CD4-positive, alpha-beta T cell treated with Interleukin-1 beta for 1 hour (primary cell): ENCODE measurements at places on chromosomes 5 and 9.

- no peak for DNase-seq
These were observed 2.3 kb downstream of the SMIM33 start for GRCh38 chr5:139473105-139473504.

DNA sequence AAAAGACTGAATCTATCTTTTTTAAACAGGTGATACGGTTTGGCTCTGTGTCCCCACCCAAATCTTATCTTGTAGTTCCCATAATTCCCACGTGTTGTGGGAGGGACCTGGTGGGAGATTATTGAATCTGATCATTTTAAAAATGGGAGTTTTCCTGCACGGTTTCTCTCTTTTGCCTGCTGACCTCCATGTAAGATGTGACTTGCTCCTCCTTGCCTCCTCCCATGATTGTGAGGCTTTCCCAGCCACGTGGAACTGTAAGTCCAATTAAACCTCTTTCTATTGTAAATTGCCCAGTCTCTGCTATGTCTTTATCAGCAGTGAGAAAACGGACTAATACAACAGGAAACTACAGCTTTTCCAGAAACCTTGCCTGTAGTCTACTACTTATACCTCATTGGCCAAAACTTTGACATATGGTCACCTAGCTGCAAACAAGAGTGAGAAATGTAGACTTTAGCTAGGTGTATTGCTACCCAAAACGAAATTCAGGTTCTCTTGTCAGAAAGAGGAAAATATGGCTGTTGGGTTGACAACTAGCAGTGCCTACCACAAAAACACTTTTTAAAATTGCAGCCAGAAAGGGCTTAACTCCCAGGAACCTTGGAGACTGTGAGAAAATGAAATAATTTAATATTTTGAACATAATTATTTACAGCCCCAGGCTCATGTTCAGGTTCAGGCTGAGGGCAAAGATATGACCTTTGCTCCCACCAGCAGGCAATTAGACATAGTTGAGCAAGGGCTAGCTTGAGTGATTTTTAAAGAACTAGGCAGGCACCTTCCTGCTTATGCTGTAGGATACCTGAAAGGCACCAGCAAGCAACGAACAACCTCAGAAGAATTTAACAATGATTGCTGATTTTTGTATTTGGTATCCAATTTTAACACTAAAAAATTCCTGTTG, 7.4 kb upstream of the AGGF1 start:
- DNase-seq, result no peak

- DNase-seq, result peak; percentile 83
These were observed 45.9 kb downstream of the PRRT1B start for GRCh38 chr9:131590907-131591844.

GRCh38 chr5:74477761-74478160, 162.8 kb downstream of the ENC1 start:
- DNase-seq, result no peak

GRCh38 chr5:32989815-32990214, 278.7 kb downstream of the NPR3 start:
- no peak for DNase-seq

DNA sequence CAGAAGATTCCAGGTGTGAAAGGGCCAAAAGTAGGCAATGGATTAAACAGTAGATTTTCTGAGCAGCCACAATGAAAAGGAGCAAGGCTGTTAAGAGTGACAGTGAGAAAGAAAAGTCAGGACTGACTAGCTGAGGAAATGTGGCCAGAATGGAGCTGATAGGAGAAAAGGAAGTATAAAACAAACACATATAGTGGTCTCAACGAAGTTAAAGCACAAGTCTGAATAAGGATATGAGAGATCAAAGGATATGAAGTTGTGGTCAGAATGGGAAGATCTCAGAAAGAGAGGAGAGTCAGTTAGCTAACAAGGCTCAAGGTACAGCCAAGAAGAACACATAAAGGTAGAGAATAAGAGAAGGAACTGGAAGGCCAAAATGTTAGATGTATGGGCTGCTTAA, 39.9 kb downstream of the FNIP1 start:
- no peak for DNase-seq

DNA sequence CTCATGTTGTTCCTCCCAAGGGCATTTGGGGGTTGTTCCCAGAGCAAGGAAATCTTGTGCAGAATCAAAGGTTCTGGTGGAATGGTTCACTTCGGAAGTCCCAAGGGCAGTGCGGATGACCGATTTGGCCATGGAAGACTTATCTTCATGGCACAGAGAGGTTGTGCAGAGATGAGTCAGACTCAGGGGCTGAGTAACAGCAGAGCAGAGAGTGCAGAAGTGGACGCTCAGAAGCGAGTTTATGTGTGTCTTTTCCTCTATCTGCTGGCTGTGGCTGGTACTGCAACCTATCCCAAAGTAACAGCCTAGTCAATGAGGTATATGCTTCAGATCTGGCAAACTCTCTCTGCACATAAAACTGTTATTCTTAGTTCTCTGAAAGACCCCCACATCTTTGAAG, 118.1 kb downstream of the DPYSL3 start:
- DNase-seq, result no peak

DNA sequence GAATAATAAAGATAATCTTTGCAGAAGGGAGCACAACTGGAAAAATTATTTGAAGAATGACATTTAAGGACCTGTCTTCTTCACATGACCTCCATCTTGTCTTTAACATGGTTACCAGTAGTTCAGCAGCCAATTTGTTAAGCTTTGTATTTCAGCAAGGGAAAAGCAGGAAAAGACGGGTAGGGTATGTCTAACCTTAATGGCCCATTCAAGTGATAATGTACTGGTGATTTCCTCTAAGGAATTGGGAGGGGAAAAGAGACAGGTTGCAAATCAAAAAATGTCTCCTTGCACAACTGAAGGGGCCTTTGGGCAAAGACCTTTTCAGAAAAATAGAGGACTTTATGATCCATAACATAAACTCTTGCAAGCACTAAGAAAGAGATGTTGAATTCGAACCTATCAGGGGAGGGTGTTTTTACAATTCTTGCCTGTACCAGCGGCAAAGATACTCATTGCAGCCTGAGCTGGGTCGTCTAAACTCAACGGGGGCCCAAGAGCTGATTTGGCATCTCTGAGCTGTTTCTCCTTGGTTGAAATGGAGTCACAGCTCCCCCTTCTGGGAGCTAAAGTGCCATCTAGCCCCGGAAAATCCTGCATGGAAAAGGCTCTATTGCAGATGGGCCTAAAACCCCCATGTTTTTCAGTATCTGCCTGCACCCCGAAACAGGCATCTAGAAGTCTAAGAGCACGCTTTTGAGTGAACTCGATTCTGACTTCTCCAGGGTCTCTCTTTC, 3.8 kb downstream of the BRINP1 start:
- DNase-seq, result no peak

DNA sequence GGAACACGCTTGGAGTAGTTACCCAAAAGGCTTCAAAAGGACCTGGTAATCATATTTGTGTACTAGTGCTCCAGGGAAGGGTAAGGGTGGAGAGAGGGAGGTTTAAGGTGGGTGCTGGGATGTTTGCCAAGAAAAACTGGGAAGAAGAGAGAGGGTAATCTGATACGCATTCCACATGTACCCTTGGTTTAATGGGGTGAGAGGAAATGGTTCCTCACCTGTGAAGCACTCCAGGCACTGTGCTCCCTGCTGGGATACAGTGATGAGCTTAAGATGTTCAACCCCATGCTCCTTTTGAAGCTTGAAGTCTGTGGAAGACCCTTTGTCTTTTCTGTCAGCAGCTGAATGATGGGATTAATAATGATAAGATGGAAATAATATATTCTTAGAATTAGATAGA, 98.4 kb downstream of the COX7C start:
- no peak for DNase-seq

DNA sequence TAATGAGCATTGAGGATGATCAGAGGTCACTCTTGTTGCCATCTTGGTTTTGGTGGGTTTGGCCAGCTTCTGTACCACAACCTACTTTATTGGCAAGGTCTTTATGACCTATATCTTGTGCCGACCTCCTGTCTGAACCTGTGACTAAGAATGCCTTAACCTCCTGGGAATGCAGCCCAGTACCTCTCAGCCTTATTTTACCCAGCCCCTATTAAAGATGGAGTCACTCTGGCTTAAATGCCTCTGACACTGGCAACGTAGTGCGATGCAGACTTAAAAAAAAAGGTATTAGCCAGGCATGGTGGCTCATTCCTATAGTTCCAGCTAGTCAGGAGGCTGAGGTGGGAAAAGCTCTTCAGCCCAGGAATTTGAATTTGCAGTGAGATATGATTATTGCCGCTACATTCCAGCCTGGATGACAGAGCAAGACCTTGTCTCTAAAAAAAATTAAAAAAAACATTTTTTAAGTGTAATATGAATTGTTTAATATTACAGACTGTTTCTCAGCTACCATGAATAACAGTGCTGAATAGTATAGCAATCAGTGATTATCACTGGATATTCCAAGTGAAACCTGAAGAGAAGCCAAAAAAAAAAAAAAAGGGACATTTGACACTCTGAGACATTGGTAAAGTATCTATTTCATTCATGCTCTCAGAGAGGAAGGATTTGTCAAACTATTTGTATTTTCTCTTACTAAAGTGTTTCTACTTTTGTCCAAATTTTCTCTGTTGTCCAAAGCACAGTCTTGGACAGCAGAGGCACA, 18.3 kb upstream of the STOM start:
- DNase-seq, result no peak

GRCh38 chr9:20289423-20290010, 332.8 kb downstream of the MLLT3 start:
- no peak for DNase-seq

DNA sequence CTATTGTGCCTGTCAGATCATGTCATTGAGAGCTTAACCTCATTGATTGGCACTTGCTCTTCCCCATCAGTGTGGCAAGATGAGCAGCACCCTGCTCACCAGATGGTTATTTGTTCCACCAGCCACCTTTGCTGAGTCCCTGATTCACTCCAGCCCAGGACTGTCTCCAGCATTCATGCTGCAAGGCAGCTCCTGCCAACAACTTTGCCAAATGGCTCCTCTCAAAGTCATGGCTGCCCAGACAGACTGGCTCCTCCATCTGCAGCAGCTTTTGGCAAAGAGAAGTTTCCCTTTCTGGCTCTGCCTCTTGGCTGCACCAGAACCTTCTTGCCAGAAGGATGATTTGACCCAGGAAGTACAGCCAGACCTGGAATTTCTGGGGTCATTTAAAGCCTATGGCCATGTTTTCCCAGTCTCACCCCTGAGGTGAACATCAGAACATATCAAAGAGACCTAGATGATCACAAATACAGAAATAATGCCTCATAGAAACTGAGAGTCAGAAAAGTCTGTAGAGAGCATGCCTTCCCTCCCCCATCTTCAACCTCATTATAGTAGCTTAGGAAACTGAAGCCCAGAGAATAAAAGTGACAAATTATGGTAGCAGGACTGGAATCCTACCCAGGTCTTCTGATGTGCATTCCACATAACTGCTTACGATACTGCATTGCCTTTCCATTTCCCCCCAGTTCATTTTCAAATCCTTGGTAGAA, 10.4 kb downstream of the PPP2R2B start:
- DNase-seq, result no peak

DNA sequence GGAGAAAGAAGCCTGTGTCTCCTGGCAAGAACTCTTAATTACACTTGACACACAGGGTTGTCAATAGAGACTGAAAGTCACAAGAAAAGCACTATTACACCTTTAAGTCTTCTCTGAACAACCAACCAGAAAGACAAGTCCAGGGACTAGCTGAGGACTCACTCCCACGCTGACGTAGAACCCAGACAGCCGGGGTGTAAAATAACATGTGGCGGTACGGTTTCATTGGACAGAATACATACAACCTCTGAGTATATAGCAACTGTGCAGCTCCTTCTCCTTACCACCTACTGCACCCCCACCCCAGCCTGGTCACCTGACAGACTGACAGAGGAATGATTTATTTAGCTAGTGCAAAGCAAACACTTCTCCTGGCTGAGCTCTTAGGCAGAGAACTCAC, 103.4 kb upstream of the RASEF start:
- DNase-seq, result no peak

DNA sequence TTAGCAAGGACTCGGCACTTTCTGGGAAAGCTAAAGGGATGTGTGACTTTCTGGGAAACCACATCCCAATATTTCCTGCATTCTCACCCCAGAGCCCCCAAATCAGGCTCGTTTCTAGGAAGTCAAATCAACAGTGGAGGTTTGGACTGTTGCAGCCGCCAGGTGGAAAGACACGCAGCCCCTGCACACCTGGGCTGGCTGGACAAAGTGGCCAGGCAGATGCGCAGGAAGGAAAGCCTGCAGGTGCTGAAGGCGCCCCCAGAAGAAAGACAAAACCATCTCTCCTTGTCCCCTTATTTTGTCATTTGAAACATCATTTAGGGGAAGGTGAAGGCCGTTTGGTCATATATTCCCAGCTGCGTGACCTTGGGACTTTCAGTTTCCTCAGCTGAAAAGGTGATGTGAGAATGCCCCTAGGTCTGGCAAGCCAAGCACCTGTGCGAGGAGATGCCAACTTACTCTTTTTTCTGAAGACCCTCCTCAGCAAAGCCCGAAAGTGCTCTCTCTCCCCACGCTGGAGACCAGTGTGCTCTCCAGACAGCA, 97.9 kb upstream of the CPEB4 start:
- DNase-seq, result no peak

DNA sequence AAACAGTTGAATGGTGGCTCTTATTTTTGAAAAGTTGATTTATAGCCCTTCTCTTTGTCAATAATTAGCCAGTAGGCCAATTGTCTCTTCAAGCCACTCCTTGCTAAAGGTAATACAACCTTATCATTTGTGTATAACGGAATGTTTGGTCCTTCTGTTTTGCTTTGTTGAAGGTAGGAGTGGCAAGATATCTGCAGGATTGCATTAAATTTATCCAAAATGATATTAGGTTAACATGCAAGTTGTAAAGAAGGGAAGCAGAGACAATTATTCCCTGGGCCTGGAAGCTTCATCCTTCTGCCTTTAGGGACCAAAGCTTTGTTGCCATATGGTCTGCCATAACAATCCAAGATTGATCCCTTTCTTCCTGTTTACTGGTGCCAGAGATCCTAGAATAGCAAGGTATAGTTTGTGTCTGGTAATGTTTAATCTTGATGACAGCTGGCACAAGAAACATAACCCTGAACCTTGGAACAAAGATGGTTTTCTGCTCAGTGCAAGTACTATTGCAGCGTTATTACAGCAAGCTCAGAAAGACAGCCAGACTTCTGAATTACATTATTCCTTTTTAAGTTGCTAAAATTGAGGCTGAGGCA, 15.5 kb upstream of the FSD1L start:
- DNase-seq, result no peak

GRCh38 chr5:93062548-93062947, 518.5 kb downstream of the NR2F1-AS1 start:
- DNase-seq, result no peak
